Head of caudate nucleus (tissue), 42 donors: ENCODE measurements at places on chromosomes 3 and 15.

- no peak for DNase-seq
Measured at GRCh38 chr3:9729419-9729818, 2.1 kb upstream of the BRPF1 start.

GRCh38 chr3:71725271-71725991 is at the start of gene EIF4E3:
Gene EIF4E3, minus strand, starts transcription at chr3:71725402. Its CDS starts 35 bp downstream, at chr3:71725367.
- DNase-seq = peak; percentile 40

GRCh38 chr3:116444819-116445310 is 422 bp downstream of the LSAMP start:
- peak; percentile 58 for DNase-seq

DNA sequence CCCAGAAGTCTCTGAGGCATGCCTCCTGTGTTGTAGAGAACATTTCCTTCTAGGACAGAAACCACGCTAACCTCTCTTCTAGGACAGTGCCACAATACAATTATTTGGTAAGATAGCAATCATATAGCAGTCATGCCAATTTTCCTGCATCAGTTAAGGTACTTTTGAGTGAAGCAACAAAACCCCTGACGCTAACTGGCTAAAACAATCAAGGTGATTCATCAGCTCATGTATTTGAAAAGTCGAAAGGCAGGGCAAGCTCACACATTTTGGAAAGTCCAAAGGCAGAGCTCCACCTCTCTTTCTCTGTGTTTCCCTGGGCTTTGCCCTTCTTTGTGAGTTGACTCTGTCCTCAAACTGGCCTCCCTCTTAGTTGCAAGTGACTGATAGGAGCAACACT is 10.1 kb downstream of the TERC start:
- no peak for DNase-seq

DNA sequence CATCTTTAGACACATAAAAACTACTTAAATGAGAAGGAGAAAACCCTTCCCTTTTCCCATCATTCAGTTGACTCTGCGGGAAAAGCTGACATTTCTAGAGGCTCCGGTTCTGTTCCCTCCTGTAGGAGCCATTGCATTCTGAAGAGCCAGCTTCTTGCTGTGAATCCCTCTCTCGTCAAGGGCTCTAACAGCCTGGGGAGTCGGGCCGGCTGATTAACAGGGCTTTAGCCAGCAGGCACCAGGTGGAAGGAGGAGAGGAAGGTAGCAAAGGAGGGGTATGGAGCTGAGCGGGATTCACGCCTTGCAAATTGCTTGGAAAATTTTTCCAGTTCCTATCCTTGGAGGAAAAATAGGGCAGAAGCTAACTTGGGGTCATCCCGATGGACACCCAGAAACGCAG is 108.3 kb upstream of the UBE2E1 start:
- DNase-seq = no peak

DNA sequence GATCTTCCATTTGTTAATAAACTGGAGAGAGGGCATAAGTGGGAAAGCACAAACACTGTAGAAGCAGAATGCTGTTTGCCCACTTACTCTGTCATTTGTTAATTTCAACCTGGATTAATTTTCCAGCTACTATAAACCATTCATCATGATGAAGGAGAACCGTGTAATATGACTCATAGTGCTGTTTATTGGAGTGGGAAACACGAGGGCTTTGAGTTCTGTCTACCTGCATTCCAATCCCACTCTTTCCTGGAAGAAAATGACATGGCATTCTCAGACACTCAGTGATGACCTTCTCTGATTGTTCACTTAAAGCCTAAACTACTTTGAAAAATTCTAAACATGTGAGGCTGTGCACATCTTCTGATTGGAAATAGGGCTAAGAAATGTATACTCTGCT is 826.7 kb downstream of the AGBL1 start:
- no peak for DNase-seq

DNA sequence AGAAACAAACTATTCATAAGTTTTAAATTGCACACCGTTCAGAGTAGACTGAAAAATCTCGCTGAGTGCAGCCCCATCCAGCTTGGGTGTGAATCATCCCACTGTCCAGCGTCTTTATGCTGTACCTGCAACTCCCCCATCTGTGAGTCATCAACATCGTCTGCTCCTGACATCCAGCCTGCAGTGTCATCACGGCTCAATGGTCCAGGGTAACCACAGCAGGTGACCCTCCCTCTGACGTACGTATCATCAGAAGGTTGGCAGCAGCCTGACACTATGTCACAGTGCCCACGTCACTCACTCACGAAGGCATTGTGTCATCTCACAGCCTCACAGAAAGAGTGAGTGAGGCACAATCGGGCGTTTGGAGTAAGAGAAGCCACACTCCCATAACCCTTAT is 65.2 kb downstream of the TPRA1 start:
- DNase-seq = no peak

GRCh38 chr3:83523470-83524073 is 1435.2 kb upstream of the CADM2 start:
- no peak for DNase-seq

- DNase-seq = no peak
Measured at GRCh38 chr3:197189623-197190022, 108.8 kb downstream of the DLG1 start.

- DNase-seq = no peak
Measured at GRCh38 chr3:99175276-99175812, 273.8 kb upstream of the DCBLD2 start.

DNA sequence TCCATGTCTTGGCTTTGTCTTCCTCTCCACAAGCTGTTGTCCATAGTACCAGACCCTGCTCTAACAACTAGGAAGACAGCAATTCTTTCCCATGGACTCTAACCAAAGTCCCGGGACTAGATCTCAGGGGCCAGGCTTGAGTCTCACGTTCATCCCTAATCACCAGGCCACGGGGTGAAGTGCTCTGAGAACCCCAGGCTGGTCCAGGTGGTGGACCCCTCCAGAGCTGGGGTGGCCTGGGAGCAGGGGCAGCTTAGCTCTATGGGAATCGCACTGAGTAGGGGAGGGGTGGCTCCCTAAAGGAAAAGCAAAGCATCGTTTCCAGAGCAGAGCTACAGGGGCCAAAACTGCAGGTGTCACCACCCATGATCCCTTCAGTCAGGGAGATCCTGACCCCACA is 150.9 kb downstream of the TPRA1 start:
- no peak for DNase-seq

DNA sequence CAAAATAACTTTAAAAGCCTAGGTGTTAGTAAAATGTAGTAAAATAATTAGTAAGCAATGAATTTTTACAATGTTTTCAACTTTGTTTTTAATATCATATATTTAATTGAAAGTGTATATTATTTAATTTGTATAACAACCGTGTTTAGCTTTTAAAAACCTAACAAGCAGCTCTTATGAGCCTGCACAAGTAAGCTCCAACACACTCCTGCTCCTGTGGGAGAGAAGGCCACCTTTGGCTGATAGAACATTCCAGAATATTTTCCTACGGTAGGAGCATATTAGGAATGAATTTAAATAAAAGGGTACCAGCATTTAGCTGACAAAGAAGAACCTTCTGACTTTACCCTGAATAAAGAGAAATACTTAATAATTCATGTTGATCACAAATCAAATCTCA is 40.3 kb upstream of the TM4SF1 start:
- no peak for DNase-seq

GRCh38 chr3:133540896-133541674 is 32.4 kb upstream of the CDV3 start:
- DNase-seq = no peak

DNA sequence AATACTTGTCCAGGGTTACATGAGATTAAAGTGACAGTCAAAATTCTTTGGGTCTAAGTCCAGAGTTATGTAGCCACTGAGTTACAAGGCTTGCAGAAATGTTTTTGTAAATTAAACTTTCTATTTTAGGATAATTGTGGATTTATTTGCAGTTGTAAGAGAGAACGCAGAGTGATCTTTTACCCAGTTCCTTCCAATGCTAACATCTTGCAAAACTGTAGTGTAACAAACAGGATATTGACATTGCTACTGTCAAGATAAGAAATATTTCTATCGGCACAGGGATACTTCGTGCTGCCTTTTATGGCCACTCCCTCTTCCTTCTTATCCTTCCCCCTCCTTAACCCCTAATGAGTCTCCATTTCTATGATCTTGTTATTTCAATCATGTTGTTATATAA is 1022.9 kb downstream of the MCTP2 start:
- no peak for DNase-seq

- DNase-seq = peak; percentile 80
Measured at GRCh38 chr3:197356275-197356674, 57.9 kb upstream of the DLG1 start.

- DNase-seq = no peak
Measured at GRCh38 chr3:38227989-38228388, 37.6 kb upstream of the SLC22A13 start.

DNA sequence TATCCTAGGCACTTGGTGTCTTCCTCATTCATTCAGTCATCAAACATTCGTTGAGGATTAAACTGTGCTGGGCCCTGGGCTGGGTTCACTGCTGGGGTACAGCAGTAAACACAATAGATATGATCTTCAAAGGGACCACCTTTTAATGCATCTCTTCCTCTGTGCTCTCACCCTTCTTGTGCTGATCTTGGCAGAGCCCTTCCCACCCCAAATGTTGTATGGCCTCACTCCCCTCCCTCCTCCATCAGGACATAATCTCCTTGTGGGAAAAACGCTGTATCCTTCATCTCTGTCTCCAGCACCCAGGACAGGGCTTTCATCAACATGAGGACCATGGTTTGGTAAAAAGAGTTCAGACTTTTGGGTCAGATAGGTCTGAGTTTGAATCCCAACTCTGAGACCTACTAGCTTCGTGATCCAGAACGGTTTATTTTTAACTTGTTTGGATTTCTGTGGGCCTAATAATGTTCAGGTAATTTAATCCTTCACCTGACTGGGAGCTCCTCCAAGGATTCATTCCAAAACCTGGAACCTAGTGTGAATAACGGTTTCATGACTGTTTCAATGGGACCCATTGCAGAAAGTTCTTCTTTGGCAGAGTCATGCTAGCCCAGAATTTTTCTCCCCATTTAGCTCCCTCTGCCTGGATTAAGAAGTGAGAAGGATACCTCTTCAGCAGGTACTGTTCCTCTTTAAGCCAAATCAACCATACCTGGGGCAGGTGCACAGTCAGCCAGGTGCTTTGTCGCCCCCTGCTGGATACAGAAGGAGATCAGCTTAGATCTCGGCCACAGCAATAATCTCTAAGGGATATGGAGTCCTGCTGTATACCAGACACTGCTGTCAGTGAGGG is 5.2 kb upstream of the WNT7A start:
- peak; percentile 46 for DNase-seq

- DNase-seq = no peak
Measured at GRCh38 chr3:115186351-115187148, 39.5 kb upstream of the ZBTB20 start.

GRCh38 chr3:62144482-62144881 is 228.9 kb downstream of the FEZF2 start:
- no peak for DNase-seq

GRCh38 chr3:194617143-194617671 is 16.0 kb downstream of the TMEM44 start:
- DNase-seq = no peak

- no peak for DNase-seq
Measured at GRCh38 chr15:67138891-67139855, 73.8 kb downstream of the SMAD3 start.

GRCh38 chr15:82832601-82833361 is 23.4 kb downstream of the WHAMM start:
- peak; percentile 48 for DNase-seq

GRCh38 chr3:125067225-125067624 is 11.4 kb upstream of the HEG1 start:
- no peak for DNase-seq

DNA sequence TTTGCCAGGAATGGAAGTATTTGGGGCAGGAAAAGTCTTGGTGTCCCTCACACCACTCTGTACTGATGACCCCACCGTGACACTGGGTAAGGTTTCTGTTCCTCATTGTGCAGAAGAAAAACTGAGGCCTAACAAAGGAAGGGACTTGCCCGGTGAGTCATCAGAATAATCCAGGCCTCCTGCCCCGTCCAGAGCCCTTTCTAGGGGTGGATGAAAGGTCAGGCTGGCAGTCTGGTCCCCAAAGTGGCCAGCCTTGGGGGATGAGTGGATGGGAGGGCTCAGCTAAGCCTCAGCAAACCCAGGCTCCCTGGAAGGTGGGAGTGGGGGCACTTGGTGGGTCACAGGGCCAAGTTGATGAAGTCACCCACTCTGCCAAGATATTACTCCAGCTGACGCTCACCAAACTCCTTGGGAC is 2.3 kb upstream of the DNAH1 start:
- DNase-seq = no peak

- no peak for DNase-seq
Measured at GRCh38 chr15:69979783-69980182, 117.9 kb downstream of the TLE3 start.

GRCh38 chr15:30992249-30992864 is 929 bp upstream of the MTMR10 start:
- no peak for DNase-seq

GRCh38 chr3:34865346-34865745 is 774.0 kb upstream of the ARPP21 start:
- DNase-seq = no peak

- no peak for DNase-seq
Measured at GRCh38 chr3:61877359-61878138, 316.2 kb downstream of the PTPRG start.

- no peak for DNase-seq
Measured at GRCh38 chr3:4332991-4333390, 29.8 kb downstream of the SETMAR start.

DNA sequence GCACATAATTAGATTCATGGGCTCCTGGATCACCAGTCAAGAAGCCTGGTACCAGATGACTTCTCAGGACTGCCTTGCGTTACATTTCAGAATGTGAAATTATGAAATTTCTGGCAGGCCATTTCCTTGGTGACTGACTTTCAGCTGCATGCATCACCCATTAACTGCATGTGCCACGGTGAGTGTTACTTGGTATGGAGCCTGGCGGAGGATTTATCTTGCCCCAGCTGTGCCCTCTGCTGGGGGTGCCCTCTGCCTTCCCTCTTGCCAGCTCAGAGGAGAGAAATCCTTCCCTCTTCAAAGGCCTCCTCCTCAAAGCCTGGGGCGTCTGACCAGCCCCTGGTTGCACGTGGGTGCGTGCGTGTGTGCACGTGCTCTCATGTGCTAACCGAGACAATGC is 57.7 kb upstream of the CTSH start:
- no peak for DNase-seq

GRCh38 chr3:67381667-67382272 is 272.6 kb downstream of the SUCLG2 start:
- no peak for DNase-seq

GRCh38 chr3:48546203-48546829 is 10.3 kb downstream of the PFKFB4 start:
- DNase-seq = no peak

GRCh38 chr3:112802338-112802737 is 44.3 kb downstream of the CD200R1L start:
- DNase-seq = no peak

DNA sequence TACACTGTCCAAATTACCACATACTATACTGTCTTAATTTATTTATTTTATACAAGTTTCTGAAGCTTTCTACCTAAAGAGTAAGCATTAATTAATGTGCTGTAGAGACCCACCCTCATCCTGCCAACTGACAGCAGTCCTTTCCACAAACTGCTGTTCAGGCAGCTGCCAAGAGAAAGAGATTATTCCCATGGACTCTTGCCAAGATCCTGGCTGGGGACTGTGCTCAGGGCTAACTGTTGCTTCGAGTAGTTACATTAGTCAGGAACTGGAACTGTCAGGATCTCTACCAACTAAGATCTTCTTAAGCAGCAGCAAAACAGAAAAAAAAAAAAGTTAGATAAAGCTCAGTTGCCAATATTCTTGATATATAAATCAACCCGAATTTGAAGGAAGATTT is 398.8 kb downstream of the MECOM start:
- no peak for DNase-seq

- DNase-seq = no peak
Measured at GRCh38 chr3:50290161-50290641, 2.0 kb downstream of the IFRD2 start.

GRCh38 chr15:38878926-38879325 is 314.3 kb upstream of the RASGRP1 start:
- DNase-seq = no peak
